ENCODE measurements at places on chromosomes 5 and 9.

GRCh38 chr5:180831139-180832093 lies 28.8 kb upstream of the MGAT1 start:
- DNase-seq = no peak

GRCh38 chr9:93697352-93698139 lies 121.2 kb downstream of the PHF2 start:
- no peak for DNase-seq

DNA sequence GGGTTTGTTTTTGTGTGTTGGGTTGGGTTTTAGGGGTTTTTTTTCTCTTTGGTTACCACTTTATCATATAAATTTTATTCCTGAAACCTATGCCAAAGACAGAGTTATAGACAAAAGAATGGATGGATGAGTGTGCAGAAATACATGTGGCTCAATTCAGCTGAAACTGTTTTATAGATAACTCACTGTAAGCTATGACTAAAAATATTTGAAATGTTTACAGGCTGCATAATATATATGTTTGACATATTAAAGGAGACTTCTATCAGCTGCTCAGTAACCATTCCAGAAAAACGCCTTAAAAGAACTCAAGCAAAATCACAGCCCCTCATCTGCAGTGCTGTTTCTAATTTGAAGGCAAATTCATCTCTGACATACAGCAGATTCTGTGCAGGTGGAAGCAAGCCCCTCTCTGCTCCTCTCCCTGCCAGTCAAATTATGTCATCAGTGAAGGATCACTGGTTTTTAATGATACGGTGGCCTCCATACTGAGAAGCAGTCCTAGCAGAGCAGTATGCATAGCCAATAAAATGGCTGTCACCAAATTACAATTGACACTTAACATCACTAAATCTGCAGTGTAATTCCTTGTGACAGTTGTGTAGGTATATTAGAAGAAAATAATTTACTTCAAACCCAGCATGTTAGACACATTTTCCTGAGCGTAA lies 301.6 kb downstream of the NR2F1-AS1 start:
- DNase-seq = no peak

GRCh38 chr5:147349241-147349640 lies 114.4 kb downstream of the STK32A start:
- DNase-seq = no peak

- DNase-seq = no peak
Measured at GRCh38 chr9:135045928-135046738, 41.3 kb upstream of the OLFM1 start.

DNA sequence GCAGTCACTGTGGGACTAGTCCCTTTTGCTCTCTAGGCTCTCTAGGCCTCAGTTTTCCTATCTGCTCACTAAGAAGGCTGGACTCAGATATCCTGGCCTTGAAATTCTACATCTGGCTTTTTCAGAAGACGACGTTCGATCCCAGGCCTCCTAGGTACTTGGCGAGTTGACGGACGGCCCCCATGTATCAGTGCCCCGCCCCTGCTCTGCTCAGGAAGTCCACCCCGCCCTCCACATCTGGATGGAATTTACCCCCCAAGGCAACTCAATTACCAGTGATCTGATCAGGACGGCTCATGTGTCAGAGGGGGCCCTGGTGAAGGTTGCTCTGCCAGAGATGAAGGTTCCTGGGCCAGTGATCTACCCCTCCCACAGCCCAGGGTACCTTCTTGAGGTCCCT lies 44.1 kb upstream of the SYNPO start:
- no peak for DNase-seq

DNA sequence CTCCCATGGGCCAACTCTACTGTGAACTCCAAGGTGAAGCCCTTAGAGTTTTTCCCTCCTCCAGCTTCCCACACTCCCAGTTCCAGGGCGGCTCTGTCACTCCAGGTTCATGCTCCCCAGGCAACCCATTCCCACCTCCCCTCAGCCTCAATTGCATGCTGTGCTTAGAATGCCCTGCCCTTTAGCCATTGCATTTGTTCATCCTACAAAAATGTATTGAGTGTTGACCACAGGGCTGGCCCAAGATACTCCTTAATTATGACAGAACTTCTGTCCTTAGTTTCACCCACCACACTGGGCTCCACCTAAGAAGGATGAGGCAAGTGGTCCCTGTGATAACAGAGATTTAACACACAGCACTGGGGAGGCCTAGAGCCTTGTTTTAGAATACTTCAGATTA lies 236.1 kb downstream of the ADAMTSL1 start:
- DNase-seq = no peak

DNA sequence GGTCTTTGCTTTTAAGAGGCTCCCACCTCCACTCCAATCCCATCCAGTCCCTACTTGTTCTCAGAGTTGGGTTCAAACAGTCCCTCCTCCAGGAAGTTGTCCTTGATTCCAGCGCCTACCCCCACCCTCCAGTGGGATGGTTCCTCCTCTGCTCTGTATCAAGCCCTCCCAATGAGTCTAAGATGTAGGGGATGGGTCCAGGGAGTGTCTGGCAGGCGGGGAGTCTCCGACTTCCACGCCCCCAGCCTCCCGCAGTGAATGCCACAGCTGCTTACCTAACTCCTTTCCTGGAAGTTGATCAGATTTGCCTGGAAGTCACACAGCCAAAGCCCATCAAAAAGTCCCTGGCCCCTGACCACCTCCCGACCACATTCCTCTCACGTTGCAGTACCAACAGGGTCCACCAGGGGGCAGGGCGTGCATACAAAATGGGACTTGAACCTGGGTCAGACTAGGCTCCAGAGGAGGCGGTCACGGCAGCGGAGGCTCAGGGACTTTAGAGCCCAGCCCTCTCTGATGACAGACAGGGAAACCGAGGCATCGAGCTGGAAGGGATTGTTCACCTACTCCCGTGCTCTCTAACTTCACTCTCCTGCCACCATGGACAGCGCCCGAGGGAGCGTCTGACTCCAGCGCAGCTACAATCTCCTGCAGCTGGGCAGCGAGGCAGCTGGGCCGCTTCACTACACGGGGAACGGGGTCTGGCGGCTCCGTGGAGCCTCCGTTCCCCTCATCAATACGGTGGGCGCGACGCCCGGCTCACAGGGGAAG lies 25.0 kb upstream of the TDRD7 start:
- DNase-seq = no peak

DNA sequence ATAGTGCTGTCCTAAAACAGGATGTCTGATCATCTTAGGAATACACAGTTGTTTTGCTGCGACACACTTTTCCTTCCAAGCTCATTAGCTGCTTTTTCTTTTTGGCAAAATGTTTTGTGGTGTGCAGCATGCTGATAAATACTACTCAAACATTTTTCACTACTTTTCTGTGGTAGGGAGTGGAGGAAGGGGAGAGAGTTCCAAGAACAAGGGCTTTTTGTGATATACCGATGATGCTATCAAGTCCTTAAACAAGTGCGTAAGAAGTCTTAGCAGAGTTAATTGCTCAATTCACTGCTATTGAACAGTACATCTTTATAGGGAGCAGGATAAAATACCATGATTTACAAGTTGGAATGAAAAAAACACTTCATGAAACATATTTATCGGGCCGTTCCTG lies 23.6 kb upstream of the TEK start:
- no peak for DNase-seq

- DNase-seq = no peak
Measured at GRCh38 chr9:20591223-20591622, 31.1 kb downstream of the MLLT3 start.

- DNase-seq = no peak
Measured at GRCh38 chr5:174384509-174384947, 339.0 kb downstream of the NSG2 start.

DNA sequence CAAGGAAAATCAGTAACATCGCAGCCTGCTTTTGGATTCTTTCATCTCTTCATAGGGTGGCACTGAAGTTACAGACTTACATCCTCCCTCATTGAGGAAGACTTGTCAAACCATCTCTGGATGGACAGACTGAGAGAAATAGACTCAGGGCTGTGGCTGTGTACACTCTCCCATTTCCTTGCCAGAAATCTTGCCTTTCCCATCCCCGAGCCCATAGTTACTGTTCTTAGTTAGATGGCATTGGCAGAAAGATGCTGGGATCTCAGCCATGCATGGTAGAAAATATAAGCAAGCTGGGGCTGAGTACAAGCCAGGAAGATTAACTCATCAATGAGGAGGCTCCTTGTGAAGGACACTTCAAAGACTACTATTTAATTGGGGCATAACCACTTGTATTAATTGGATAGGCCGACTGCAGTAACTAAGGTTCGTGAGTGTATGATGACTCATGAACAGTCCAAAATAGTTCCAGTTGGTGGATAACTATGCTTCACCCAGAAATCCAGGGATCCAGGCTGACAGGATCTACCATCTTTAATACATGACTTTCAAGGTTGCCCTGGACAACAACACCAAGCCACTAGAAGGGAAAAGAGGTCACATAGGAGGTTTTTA lies 137.9 kb downstream of the TMEM38B start:
- no peak for DNase-seq

DNA sequence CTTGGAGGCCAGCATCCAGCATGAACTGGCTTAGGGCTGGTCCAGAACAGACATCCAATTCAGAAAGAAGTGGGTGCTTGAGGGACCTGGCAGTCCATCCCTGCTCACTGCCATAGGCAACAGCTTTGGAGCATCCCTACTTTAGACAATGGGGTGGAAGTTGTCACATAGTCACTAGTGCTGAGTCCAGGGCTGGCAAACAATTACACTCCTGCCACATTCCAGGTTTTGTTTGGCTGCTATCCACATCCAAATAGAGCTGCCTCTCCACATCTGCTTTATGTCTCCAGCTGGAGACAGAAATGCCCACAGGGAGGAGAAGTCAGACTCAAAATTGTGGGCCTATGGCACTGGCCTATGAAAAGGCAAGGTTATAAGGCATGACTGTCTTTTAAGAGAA lies 7.0 kb downstream of the FSTL4 start:
- no peak for DNase-seq
